ENCODE measurements at places on chromosomes 7 and 10.

DNA sequence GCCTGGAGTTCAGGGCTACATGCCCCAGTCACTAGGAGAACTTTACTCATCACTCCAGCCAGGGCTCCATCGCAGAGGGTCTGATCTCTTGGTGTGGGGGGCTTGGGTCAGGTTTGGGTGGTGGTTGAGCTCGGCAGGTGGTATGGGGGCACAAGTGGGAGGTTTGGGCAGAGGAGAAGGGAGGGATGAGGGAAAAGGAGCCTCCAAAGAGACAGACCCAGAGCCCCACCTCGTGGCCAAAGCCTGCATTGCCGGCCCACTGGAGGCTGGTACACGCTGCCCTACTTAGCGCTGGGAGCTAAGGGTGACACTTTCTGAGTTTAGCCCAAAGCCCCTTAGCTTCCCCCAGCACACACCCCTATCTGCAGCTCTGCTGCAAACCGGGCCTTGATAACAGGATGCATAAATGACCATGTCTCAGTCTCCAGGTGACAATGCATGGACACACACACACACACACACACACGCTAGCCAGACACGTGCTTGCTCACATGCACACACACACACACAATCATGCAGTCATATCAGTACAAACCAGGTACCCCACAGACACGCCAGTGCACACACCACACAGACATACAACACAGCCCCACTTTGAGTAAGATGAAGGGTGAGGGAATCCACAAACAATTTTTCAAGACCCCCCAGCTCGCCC lies 14.7 kb downstream of the LZTS2 start:
- peak; percentile 71 for DNase-seq

DNA sequence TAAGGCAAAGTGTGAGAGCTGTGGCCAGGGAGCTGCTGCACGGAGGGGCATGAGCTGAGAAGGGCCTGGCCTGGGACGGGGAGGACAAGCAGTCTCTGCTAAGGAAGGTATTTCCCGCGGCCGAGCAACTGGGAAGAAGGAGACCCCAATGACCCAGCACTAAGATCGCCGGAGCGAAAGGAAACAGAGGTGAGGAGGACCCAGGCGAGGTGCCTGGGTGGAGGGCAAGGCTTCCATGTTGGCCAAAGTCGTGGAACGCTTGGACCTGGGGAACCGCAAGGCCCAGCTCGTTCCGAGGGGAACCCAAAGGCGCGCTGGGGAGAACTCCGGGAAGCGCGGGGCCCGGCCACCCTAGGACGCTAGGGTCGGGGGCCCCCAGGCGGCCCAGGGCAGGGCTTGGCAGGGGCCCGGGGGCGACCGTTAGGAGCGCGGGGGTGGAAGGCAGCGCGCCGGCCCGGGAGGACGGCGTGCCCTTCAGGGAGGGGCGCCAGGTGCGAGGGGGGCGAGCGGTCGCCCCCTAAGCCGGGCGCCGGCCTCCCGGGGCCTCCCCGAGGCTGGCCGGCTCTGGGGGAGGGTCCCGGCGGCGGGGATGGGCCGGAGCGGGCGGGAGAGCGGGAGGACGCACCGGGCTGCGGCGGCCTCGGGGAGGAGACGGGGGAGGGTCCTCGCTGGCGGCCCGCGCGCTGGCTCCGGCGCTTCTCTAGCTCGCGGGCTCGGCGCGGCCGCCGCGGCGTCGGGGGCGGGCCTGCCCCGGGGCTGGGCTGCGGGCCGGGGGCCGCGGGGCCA lies 545 bp downstream of the GIGYF1 start:
- no peak for DNase-seq

DNA sequence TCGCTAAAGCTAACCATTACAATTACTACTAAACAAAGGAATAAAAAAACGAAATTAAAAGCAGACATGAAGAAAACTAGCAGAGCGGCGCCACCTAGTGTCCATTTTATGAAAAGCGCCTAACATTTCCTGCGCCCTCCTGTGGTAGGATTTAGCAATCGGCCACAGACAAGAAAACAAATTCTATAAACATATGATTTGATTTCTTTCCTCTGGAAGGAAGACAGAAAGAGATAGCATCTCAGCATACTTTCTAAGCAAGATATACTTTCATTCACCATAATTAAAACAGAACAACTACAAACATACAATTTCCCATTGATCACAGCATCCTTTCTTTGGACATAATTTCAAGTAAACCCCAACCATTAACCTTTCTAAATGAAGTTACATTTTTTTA lies 337.7 kb upstream of the NPVF start:
- DNase-seq, result peak; percentile 78

GRCh38 chr7:129855234-129855673 lies 97.5 kb downstream of the UBE2H start:
- DNase-seq, result no peak

DNA sequence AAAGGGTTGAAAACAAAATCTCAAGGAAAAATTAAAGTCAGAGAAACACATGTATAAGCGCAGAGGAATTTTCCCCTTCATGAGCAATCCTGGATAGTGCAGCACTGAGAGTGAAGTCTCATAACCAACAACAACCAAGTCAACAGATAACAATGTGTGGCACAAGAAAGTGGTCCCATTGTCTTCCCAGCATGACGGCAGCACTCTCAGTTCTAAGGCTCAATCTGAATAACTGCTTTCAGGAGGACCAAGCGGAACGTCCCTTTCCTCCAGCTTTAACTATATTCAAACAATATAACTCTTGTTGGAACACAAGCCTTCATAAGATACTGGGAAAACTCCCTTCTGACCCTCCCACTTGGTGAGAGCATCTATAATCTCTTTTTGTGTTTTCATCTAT lies 137.9 kb downstream of the RAPGEF5 start:
- no peak for DNase-seq

GRCh38 chr10:127346604-127347003 lies 150.2 kb upstream of the INSYN2A start:
- no peak for DNase-seq

Measured in common myeloid progenitor, CD34-positive (primary cell).